ENCODE measurements at places on chromosomes 7 and 10.

DNA sequence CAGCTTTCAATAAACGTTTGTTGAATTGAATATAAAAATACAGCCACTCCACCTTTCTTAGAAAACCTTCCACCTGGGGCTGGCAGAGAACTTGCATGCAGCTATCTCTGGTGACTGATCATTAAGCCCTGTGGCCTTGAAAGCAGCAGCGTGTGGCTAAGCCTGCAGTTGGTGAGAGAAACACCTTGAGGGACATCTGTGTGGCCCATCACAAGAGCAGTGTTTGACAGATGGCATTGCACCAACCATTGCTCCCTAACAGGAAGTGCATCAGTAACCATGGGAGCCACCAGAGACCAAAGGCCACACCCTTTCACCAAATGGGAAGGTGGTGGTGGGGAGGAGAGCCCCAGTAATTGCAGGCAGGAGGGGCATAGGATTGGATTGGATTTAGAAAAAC, 22.4 kb downstream of the RHOBTB1 start:
- no peak for DNase-seq

GRCh38 chr10:75061709-75062505, 49.5 kb upstream of the SAMD8 start:
- no peak for DNase-seq

DNA sequence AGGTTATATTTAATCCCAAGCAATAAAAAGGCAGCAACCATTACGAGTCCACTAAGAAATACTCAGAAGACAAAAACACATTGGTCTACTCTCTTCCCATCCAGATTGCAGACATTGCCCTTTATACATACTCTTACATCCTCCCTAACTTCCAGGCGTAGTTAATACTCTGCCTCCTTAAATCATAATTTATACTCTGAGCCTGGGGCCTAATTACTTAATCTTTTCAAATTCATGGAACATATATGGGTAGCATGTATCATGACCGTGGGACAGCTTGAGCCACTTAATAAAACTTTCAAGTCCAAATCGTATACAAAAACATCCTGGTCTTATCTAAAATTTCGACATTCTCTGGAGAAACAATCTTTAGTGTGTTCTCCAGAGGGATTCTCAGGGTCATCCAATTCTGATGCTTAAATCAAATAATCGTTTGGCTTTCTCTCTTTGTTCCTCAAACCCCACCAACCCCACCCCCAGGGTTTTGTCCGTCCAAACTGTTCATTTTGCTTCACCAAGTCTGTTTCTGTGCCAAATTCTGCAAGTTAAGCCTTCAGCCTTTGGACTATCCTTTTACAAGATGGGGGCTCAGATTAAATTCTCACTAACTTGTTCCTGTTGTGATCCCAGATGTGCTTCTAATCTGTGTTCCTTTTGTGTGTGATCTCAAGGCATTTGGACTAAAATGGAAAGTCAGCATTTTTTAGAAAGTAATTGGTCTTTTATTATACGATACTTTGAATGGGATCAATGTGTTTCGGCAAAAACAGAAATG, 86.4 kb downstream of the ADAM12 start:
- no peak for DNase-seq

- DNase-seq = peak; percentile 77
Measured at GRCh38 chr7:47724335-47724982, 142.5 kb upstream of the TNS3 start.

GRCh38 chr7:98808751-98809460, 60.9 kb downstream of the TMEM130 start:
- DNase-seq = no peak

GRCh38 chr7:130179631-130180030, 25.6 kb downstream of the TMEM209 start:
- no peak for DNase-seq

GRCh38 chr7:130273081-130273932, 6.6 kb downstream of the CPA2 start:
- DNase-seq = peak; percentile 37

DNA sequence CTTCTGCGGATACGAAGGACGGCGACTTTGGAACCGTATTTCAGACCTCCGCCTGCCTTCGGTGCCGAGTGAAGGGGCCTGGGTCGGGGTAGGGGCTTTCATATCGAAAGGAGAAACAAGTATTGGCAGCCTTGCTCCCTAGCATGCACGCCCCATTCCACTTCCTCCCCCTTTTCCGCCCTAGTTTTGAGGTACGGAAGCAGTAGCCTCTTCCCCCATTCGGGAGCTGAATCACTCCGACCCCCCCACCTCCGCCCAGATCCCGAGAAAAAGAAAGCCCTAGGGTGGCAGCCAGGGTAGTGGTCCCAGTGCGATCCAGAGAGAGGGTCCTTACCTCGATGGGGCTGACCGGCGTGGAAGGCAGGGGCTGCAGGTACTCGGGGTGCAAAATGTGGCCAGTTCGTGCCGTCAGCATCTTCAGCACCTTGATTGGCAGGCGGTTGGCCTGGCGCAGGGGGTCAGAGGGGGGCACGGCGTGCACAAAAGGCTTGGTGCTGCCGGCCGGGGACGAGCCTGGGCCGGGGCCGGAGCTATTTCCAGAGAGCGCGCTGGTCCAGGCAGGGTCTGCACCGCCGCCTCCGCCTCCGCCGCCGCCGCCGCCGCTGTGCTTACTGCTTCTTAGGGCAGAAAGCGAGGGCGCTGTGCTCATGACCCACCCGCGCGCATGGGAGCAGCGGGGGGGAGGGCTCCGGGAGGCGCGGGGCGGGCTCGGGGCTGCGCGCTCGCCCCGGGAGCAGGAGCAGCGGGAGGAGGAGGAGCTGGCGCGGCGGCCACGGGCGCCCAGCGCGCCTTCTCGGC, 594 bp downstream of the ZNF503 start:
- peak; percentile 55 for DNase-seq

DNA sequence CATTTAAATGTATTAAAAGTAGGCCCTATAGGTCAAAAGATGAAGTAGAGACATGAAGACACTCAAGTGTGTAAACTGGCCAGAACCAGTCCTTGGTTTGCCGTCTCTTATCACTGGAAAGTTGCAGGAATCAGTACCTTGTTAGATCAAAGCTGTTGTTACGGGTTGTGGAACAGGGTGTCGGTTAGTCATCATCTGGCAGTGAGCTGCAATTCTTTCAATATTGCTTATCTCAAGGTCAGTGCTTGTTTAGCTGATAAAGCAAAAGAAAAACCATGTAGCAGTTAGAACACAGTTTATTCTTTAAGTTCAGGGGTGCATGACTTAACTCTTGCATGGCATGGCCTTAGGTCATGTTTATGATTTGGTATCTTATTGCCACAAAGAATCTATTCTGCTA, 10.0 kb upstream of the SLC13A1 start:
- no peak for DNase-seq

GRCh38 chr10:123766761-123767160, 100.6 kb downstream of the GPR26 start:
- no peak for DNase-seq

DNA sequence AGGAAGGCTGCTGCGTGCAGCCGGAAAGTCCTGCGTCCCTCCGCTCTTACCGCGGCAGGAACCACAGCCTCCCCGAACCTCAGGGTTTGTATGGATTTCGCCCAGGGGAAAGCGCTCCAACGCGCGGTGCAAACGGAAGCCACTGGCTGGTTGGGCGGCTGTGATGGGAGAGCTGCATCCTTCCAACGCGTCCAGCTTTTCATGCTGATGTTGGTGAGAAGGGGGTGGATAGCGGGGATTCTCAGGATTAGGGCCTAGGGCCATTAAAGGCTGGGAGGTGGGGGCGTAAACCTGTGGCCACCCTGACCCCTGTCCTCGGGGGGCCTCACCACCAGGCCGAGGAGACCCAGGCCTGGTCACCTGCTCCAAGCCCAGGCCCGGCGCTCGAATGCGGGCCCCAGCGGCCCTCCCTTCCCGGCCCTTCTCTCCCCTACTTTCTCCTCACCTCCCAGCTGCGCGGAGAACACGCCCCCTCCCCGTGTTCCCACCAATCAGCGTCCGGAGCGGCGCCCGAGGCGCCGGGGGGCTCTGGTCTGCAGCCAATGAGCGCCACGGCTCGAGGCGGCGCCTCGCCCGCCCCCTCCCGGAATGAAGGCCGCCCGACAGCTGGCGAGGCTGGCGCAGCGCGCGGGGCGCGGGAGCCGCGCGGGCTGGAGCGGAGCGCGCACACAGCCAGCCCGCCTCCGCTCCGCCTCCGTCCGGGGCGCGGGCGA, 458 bp upstream of the NANOS1 start:
- peak; percentile 90 for DNase-seq

GRCh38 chr10:75407713-75408508, 6.3 kb upstream of the ZNF503 start:
- peak; percentile 49 for DNase-seq

GRCh38 chr7:108048422-108048821, 45.5 kb upstream of the LAMB1 start:
- DNase-seq = no peak

DNA sequence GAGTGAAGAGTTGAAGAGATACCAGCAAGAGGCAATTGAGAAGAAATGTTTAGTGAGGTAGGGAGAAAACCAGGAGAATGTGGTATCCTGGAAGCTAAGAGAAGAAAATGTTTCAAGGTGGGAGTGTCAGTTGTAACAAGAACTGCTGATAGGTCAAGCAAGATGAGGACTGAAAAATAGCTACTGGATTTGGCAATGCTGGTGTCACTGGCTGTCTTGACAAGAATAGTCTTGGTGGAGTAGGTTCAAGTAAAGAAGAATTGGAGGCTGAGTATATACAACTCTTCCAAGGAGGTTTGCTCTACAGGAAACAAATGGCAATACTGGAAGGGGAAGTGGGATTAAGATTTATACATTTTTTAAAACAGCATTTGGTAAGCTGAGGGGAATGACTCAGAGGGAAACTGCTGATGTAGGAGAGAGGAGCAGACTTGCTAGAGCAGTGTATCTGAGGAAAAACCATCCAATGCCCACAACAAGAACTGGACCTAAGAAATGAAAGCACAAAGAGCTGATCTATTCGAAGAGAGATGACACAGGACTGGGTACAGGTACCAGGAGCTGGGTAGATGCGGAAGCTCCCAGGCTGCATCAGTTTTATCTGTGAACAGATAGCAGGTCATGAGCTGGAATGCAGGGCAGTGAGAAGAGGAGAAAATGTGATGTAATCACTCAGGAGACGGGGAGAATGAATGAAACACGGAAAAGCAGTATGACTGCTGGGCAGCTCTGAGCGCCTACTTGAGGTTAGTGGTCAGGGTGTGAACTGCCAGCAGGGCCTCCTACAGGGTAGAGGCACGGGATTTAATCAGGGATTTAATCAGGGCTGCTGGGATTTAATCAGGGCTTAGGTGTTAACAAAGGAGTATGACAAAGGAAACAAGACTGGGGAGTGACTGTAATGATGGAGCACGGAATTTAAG, 34.5 kb downstream of the FAM25A start:
- peak; percentile 67 for DNase-seq

GRCh38 chr10:103192089-103192450, 1.0 kb downstream of the NT5C2 start:
- DNase-seq = no peak

GRCh38 chr7:150803161-150803860, 2.7 kb downstream of the TMEM176A start:
- DNase-seq = no peak

DNA sequence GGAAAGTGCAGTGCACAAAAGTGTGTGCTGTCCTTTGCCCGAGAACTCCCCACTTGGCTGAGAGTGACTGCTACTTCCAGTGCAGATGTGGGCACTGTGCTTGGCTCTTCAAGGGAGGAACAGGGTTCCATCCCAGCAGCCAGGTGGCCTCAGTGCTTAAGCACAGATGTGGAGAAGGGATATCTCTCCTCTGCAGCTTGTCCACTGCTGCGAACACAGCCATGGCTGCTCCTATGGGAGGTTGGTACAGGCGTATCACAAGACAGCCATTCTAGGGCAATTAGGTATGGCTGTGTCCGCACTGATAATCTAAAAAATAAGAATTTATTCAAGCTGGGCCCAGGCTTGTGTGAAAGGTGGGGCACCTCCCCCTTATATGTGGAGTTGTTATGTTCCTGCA, 66.6 kb downstream of the GLCCI1 start:
- no peak for DNase-seq

DNA sequence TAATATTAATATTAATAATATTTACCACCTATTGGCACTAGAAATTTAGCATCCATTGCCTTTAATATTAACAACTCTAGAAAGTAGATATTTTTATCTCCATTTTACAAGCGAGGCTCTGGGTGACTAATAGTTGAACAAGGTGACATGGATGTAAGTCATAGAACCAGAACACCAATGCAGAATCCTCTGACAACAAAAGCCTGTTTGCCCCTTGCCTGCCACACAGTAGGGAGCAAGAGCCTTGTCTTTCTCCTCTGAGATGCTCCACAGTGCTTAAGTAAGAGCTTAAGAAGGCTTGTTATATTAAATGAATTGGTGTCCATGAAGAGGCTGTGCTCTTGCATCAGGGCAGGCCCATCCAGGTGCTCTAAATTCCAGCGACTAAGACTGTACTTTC, 51.2 kb upstream of the LBX1 start:
- DNase-seq = no peak

- DNase-seq = peak; percentile 99
Measured at GRCh38 chr10:110210674-110211464, 3.5 kb downstream of the MXI1 start.

DNA sequence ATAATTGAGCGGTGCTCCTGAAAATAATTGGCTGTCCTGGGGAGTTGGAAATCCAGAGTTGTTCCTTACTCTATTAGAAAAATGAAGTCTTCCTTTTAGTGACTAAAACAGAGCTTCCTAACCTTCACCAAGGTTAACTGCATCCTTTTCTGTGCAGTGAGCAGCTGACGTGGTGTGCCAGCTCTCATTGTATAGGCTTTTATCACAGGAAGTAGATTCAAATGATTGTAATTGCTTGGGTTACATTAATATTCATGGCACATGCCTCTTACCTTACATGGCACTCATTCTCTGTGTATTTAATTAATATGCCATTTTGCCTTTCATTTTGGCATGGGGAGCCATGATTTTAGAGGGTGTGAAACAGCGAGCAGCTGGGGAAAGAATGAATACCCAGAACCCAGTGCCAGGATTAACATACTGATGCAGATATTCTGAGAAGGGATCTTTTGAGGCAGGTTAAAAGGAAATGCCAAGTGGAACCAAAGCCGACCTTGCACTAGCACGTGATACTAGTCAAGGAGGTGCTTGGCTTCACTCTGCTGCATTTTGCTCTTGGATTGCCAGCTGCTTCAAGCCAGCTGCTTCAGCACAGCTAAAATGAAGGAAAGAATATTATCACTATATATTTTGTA, 115.3 kb downstream of the ST7 start:
- DNase-seq = no peak

GRCh38 chr7:117090791-117091190, 137.5 kb downstream of the ST7 start:
- DNase-seq = no peak

GRCh38 chr7:4799508-4800268, 24.3 kb downstream of the AP5Z1 start:
- DNase-seq = no peak
